AG09319 (cell line): ENCODE measurements at places on chromosomes 5 and 9.
A peak's percentile ranks its signal among the peaks of the same experiment; 100 is the strongest.

GRCh38 chr5:1836176-1836890 is 35.1 kb downstream of the NDUFS6 start:
- no peak for DNase-seq

- DNase-seq: no peak
Observed at GRCh38 chr5:58231041-58231440, 228.8 kb downstream of the PLK2 start.

- DNase-seq: no peak
Observed at GRCh38 chr5:82656341-82656761, 378.2 kb upstream of the RPS23 start.

DNA sequence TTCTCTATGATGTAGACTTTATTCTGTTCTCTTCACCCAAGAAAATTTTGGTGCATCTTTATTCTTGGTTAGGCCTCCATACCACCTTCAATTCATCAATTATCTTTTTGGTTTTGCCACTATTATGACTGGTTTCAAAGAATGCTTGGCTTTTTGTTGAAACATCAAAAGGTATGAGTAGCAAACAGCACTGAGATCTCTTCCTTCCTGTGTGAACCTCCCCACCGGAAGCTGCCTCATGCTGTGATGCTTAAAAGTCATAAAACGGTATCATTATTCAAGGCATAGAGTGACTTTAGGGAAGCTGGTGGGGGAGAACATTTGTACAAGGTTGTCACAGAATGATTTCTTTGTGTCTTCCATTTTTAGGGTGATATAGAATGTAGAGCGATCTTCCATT is 70.6 kb downstream of the IQGAP2 start:
- DNase-seq: no peak

GRCh38 chr5:145509336-145510136 is 325.6 kb downstream of the PRELID2 start:
- no peak for DNase-seq

GRCh38 chr5:96093340-96093739 is 131.7 kb upstream of the ELL2 start:
- DNase-seq: no peak

GRCh38 chr5:119078861-119079260 is 8.0 kb downstream of the DMXL1 start:
- no peak for DNase-seq

GRCh38 chr5:134846641-134846960 is 833 bp downstream of the C5orf24 start:
- no peak for DNase-seq

GRCh38 chr9:96460470-96460869 is 10.5 kb downstream of the HABP4 start:
- DNase-seq: peak; percentile 49

DNA sequence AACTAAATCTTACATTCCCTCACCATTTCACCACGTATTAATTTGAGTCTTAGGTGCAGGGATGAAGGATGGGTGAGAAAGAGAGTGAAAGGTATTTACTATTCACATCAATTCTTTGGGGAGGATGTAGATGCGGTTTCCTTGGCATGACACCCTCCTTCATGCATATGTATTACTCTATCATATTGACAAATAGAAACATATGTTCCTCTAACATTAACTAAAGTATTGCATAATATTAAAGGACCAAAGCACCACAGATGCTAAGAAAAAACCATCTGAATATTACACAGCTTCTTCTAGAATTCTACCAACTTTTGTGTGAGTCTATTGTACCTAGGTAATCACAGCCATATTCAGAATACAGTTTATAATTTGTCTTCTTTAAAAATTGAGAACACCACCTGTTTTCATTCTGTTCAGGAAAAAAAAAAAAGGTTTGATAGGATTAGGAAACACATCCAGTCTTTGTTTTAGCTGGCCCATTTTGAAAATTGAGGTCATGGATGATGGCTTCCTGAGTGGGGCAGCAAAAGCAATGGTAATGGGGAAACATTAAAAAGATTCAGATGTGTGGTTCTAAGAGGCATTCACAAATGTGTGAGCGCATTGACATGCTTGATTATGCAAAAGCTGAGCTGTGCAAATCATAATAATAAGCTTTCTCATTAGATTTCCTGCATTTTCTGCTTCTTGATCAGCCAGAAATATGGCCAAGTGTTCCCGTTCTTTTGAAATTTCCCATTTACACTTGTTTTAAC is 1011.5 kb upstream of the NUDT12 start:
- no peak for DNase-seq

DNA sequence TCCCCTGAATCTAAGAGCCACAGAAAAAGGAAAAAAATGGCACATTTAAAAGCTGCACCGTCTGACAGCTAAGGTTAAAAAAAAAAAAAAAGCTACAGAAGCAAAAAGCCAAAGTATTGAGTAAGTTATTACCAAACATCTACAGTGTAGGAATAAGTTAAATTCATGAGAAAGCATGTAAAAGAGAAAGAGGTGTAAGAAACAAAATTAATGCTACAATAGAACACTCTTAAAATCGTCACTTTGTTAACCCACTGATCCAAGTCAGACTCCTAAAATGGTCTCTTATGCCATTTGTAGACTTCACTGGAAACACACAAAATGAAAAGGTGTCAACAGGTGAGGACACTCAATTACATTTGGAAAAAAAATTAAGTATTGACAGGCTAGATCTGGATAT is 120.2 kb downstream of the SSBP2 start:
- no peak for DNase-seq

DNA sequence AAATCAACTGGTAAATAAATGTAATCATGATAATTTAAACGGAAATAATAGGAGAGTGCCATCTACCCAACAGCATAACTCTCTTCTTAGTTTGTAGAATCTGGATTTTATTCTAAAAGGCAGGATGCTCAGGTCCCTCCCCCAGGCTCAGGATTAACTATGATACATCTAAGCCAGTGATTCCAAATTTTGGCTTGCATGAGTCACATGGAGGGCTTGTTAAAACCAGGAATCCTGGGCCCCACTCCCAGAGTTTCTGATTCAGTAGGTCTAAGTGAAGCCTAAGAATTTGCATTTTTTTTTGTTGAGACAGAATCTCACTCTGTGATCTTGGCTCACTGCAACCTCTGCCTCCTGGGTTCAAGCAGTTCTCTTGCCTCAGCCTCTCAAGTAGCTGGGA is 62.3 kb upstream of the ZFR start:
- DNase-seq: peak; percentile 72

DNA sequence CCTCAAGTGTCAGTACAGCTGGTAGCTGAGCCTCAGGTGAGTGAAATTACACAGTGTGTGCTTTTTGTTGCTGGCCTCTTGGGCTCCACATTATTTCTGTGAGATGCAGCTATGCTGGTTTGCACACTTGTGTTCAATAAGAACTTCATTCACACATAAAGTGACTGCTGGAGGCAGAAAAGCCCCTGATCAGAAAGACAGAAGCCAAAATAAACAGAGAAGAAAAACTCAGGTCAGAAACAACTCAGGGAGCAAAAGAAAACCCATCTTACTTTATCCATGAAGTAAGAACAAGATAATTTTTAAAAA is 15.1 kb downstream of the PNPLA7 start:
- DNase-seq: no peak

DNA sequence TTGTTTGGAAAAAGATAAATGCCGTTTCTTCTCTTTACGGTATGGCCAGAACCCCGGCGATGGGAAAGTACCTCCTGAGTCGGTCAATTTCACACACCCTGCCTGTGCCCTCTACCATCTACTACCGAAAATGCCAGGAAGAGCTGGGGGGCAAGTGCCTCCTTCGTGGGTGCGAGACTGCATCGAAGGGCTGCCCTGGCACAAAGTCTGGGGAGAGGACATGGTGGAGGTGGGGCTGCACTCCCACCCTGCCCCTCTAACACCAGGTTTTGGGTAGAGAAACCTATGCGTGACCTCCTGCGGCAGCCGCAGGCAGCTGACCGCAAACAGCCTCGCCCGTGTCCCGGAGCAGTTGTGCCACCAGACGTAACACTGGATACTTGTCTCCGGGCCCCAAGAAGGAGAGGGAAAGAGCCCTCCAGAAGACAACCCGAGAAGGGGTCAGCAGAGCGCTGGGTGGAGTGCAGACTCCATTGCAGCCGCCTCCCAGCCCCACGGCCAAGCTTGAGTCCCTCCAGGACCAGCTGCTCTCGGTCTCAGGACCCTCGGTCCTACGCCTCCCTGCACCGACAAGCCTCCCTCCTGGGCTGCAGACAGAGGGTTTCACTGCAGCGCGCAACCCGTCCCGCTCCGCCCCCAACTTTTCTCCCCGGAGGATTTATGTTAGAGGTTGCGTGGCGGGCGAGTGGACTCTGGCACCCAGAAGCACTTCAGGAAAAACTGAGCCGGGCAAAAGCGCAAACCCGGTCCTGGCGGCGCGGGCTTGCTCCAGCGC is 823 bp upstream of the PRDM6 start:
- no peak for DNase-seq

DNA sequence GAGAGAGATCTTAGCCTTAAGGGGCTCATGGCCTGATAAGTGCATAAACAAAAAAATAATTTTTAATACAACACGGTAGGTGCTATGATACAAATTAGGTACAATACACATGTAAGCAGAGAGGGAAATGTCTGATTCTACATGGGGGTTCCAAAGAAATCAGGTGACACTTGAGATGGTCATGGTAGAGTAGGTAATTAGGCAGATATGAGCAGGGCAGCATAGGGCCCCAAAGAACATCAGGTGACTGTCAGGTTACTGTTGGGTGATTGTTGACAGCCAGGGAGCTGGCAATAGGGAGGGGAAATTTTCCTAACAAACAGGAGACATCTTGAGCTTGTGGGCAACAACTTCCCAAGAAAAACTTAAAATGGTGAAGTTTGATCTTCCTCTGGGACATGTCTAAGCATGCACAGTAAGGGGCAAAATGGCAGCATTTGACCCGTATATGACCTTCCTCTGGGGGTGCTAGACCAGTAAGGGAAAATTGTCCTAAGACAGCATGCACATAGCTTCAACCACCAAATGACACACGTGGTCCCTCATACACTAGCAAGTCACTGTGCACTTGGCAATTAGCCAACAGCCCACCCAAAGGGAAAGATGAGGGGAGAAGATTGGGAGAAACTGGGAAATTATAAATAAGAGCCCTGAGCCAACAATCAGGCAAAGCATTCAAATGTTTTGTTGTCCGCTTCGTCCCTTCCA is 37.3 kb upstream of the TENT4A start:
- DNase-seq: no peak

GRCh38 chr9:129335464-129336129 is 157.5 kb upstream of the IER5L start:
- DNase-seq: no peak

DNA sequence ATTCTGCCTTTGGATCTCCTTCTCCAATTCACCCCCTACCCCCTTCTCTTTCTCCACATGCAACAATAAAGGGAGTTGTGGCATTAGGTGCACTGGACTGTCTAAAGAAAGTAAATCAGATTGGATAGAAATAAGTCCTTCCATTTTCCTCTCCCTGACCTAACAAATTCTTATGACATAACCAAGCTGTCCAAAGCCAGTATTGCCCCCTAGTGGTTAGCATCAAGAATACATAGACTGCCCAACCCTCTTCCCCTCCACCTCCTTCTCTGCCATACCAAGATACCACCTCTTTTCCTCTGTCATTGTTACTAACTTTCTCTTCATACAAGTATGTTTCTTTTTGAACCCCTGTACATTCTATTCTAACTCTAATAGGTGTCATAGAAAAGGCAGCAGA is 45.7 kb downstream of the PPARGC1B start:
- DNase-seq: no peak

- no peak for DNase-seq
Observed at GRCh38 chr5:32276173-32276853, 36.4 kb downstream of the MTMR12 start.

DNA sequence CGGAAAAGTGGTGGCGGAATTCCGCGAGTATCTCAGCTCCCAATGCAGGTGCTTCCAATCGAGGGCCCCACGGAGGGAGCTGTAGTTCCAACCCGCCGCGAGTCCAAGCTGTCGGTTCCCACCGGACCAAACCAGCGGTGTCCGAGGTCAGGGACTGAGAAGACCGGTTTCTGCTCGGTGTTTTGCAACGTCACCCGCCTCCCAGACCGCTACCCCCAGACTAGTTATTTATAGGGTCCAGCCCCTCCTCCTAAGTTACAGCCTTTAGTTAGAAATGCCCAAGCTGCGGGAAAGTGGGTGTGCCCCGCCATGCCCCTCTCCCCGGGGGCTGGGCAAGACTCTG is 677 bp upstream of the MYORG start:
- no peak for DNase-seq

- DNase-seq: no peak
Observed at GRCh38 chr5:118440496-118440895, 547.9 kb downstream of the DTWD2 start.

GRCh38 chr9:93121316-93122241 is 12.5 kb downstream of the NINJ1 start:
- DNase-seq: no peak

GRCh38 chr5:73496984-73497457 is 1.2 kb upstream of the BTF3 start:
- no peak for DNase-seq
